Epithelial cell of prostate (primary cell): ENCODE measurements at places on chromosomes 11 and 22.

GRCh38 chr11:61104963-61105362, 2.7 kb downstream of the CD5 start:
- no peak for DNase-seq

DNA sequence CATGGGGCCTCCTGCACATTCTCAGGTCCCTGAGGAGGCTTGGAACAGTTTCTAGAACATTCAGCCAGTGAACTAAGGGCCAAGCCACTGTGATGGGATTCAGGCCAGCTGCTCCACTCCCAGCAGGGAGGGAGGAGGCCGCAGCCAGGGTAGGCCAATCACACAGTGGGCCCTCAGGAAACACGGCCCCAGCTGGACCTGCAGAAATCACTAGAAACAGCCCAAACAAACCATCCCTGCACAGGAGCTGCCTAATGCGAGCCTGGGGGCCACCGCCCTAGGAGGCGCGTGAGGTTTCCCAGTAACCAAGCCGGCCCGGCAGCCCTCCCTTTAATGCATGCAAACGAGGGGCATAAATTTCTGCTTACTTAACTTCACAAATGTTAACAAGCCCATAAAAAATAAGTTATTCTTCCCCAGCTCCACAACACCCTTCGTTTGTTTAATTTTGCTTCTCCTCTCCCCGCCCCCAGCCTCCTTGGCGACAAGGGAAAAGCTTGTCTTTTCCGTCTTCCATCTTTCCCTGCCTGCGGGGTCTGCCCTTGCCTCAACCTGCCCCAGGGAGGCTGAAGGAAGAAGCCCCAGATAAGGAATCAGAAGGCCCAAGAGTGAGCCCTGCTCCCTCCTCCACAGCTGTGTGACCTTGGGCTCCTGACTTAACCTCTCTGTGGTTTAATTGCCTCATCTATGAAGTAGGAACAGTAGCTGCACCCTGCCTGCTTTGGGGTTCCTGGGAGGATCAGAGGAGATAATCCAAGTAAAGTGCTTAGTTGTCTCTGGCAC, 25.7 kb downstream of the ELFN2 start:
- DNase-seq = no peak

DNA sequence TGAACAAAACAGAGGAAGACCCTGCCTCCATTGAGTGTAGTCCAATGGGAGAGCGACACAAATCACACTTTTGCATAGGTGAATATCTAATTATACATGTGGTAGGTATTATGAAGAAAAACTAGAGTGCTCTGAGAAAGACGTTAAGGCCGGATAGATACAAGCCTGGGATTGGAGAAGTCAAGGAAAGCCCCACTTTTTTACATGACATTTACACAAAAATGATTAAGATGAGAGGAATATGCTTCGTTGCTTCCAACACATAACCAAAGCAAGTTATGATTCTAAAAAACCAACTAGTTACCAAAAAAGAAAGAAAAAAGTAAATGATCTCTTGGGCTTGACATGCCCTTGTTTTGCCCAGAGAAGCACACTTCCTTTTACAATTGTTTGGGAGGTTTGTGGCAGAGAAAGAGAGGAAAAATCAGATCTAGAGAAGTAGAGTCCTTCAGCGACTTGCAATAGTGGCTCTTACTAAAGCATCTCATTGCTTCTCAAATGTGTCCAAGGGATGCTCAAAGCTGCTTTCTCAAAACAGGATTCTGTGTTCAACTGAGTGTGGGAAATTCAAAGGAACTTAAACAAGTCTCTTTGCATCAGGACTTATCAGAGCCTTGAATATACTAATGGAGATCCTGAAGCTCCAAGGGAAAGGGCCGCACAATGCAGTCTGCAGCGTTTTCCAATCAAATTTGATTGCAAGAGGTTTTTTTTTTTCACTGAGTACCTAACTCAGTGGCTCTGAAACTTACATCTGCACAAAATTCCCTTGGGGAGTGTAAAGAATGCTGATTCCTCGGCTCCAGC, 38.8 kb downstream of the FLI1 start:
- no peak for DNase-seq

GRCh38 chr11:36455658-36456111, 54.4 kb downstream of the TRAF6 start:
- peak; percentile 48 for DNase-seq

DNA sequence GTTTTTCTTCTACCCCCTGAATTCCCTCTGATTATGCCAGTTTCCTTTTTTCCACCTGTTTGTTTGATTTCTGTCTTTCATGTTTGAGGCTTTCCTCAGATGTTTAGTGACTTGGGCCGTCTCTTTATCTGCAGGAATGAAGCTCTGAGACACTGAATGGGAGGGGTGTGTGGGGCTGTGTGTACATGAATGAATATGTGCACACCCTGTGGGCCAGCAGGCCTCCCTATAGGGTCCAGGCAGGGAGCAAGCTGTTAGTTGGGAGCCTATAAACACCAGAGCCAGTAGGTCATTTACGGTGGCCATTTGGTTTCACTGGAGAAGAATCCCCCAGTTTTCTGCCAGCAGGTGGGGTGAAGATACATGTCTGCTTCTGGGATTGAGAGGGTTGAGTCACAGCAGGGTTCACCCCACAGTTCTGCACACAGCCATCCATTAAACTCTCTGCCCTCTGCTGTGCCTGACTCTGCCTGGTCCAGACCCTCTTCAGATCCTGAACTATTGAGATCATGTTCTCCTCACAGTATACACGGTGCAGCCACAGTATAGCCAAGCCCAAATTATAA, 34.8 kb downstream of the BARX2 start:
- no peak for DNase-seq

GRCh38 chr11:67439321-67440228, 2.1 kb upstream of the PTPRCAP start:
- no peak for DNase-seq
